ENCODE measurements at places on chromosomes 12 and 14.

DNA sequence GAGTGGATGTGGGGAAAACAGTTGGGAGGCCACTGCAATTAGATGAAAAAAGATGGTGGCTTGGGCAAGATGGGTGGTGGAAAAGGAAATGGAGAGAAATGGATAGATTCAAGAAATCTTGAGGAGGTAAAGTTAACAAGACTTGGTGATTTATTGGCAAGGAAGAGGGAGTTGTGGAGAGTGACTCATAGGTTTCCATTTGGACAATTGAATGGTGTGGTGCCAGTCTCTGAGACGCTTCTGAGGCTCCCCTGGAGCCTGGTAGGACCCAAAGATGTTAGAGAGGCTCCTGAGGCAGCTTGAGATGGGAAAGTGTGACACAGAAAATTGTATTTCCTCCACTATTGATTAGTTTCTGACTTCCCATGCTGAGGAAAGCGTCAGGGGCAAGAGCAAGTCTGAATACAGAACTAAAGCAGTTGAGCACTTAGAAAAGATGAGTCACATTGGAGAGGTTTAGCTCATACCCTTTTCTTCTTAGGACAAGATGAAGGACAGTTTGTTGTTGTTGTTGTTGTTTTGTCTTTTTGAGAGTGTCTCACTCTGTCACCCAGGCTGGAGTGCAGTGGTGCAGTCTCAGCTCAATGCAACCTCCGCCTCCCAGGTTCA, 4.5 kb downstream of the PRPF40B start:
- no peak for DNase-seq

DNA sequence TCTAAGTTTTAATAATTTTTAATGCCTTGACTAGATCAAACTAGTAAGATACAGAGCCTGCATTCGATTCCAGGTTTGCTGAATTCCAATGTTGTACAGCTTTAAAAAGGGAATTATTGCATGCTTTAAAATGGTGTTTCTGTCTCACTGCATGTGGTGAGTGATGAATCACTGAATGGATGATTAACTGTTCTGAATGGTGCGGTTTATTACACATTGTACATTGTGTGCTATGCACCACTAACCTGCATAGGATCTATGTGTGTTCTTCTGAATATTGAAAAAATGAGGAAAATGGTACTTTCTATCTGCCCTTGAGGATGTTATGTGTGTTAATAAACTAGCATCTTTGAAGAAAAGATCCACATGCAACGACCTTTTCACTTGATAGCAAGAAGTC, 231.7 kb downstream of the NRXN3 start:
- DNase-seq: peak; percentile 22

DNA sequence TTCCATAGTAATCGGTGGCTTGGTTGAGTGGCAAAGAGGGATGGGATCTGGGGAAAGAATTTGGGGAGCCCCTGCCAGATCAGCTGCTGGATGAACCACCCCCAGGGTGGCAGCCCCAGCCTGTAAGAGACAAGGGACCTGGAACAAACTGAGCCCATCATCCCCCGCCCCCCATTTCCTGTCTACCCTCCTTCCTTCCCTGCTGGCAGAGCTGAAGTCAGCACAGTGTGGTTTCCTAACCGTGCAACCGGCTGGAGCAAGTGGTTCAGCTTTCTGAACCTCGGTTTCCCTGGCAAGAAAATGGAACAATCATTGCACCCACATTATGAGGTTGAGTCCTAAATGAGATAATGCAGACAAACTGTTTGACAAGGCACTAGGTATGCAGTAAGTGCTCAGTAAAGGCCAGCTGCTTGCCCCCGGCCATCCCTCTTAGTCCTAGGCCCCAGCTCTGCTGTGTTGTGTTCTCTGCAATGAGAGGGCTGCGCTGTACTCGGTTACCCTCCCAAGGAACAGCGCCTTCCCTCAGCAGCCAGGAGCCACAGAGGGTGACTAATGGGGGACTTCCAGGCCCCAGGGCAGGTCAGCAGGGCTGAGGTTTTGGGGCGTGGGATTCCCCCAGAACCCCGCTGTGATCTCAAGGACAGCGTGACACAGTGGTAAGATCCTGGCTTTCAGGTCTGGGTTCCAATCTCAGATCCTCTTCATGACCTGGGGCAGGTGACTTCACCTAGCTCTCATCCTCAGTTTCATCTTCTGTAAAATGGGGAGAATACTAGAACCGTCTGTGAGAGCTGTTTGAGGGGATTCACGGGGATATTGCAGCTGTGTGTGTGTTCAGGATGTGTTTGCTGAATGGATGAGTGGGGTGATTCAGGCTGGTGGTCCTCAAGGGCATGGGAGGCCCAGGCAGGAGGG, 16.5 kb downstream of the SELPLG start:
- no peak for DNase-seq

DNA sequence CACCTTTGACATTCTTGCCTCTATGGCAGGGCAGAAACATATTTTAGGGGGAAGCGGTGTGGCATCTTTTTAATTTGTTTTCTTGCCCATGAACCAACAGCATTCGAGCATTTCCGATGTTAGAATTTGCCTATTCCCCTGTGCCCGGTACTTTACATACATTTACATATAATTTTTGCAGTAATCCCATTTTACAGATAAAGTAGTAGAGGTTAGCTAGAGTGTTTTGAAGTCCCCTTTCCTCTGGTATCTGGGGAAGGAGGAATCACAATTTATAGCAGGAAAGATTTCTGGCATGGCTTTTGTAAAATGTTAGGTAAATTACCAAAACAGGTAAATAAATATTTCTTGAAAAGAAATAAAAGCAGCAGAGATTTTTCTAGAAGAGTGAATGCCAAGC, 1.6 kb downstream of the BORCS5 start:
- DNase-seq: no peak

GRCh38 chr12:46965880-46966279, 113.5 kb upstream of the PCED1B start:
- DNase-seq: no peak

GRCh38 chr12:53956914-53957536, 2.3 kb downstream of the HOXC12 start:
- DNase-seq: no peak

- DNase-seq: no peak
Observed at GRCh38 chr14:92544051-92544720, 30.6 kb downstream of the RIN3 start.

Data from skeletal muscle cell (primary cell).